ENCODE measurements at places on chromosomes 6 and 20.
A peak's percentile ranks its signal among the peaks of the same experiment; 100 is the strongest.

GRCh38 chr6:1856381-1856780 lies 246.7 kb downstream of the FOXC1 start:
- DNase-seq, result no peak

GRCh38 chr6:170106906-170107525 lies 183.9 kb downstream of the DLL1 start:
- DNase-seq, result no peak

DNA sequence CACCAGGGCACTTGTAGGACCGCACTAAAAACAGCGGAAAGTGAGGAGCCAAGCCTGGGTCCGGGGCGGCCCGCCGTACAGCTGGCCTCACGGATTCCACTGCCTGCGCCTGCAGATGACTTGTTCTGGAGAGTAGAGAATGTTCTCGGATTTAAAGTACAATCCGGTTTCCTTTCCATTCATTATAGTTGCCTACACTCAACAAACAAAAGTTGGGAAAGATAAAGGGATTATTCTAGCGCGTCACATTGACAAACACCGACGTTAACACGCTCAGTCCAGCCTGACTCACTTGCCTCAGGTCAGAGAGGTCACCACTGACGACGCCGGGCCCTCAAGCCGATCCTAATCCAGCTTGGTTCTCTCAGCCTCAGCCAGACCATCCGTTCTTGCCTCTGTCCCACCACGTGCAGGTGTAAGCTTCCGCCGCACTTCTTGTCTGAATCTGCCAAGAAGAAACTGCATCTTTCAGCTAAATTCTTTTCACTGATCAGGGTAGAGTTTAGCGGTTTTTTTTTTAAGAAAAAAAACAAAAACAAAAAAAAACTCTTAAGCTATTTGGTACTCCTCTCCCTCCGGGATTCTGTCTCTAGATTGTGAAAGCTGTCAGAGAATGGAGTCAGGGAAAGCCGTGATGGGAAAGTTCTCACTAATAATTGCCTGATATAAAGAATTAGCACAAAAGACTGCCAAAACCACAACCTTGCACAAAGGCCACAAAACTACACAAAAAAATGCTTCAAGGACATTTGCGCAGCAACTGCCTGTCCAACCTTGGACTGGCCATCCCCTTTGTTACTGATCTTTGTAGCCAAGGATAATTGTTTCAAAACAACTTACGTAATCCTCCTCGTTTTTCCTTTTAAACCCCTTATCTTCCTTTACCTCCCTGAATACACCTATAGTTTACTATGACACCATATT lies 1.1 kb upstream of the PHF10 start:
- DNase-seq, result no peak

- no peak for DNase-seq
These were observed 152.1 kb downstream of the KHDC1L start for GRCh38 chr6:73073238-73073637.

DNA sequence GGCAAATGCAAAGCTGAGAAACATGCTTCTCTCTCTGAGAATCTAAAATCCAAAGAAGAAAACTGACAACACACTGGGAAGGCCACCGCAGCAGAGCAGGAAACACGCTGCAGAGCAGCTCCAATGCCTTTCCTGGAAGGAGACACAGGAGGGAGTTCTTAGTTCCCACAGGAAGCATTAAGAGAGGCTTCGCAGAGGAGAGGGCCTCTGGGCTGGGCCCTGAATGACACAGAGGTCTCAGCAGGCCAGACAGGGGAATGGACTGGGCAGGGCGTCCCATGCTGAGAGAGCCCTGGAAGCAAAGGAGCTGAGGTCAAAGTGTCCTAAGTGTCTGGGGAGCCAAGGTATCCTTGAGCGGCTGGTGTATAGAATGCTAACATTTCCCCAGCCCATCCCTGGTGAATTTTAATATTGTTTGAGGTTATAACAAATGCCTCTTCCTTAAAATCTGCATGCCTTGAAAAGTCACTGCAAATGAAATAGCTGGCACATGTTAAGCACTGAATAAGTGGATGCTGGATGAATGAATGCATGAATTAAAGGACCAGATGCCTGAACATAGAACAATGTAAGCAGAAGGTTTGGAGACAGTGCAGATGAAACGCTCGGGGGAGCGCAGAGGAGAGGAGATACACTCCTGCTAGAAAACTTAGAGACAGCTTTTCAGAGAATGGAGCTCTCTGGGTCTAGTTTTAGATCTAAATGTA lies 110.0 kb upstream of the SYNDIG1 start:
- DNase-seq, result no peak

GRCh38 chr6:148997865-148998264 lies 251.0 kb downstream of the UST start:
- DNase-seq, result no peak

GRCh38 chr6:116651916-116652315 lies 16.6 kb downstream of the ZUP1 start:
- no peak for DNase-seq

GRCh38 chr6:135411339-135411738 lies 86.2 kb downstream of the AHI1 start:
- no peak for DNase-seq

DNA sequence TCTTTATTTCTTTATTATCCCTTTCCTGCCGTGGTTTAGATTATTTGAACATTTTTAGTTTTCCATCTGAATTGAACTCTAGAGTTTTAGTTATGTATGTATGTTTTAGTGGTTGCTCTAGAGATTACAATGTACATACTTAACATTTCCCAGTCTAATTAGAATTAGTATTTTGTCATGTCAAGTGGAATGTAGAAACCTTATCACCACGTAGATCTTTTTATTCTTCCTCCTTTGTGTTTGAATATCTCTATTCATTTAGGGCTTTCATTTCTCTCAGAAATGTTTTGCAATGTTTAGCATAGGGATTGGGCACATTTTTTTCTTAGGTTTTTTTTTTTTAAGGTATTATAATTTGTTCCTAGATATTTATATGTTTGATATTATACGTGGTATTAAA lies 73.1 kb upstream of the EZR start:
- DNase-seq, result no peak

- no peak for DNase-seq
These were observed 82.2 kb upstream of the SLC2A12 start for GRCh38 chr6:134134654-134135053.

- DNase-seq, result no peak
These were observed 95.9 kb upstream of the SPACA1 start for GRCh38 chr6:87951751-87952150.

- no peak for DNase-seq
These were observed 113.8 kb downstream of the TAF4 start for GRCh38 chr20:61951695-61952533.

- DNase-seq, result no peak
These were observed 195.9 kb downstream of the TENT5A start for GRCh38 chr6:81556551-81556950.

- DNase-seq, result no peak
These were observed 42.2 kb upstream of the OSTM1 start for GRCh38 chr6:108116546-108117426.

DNA sequence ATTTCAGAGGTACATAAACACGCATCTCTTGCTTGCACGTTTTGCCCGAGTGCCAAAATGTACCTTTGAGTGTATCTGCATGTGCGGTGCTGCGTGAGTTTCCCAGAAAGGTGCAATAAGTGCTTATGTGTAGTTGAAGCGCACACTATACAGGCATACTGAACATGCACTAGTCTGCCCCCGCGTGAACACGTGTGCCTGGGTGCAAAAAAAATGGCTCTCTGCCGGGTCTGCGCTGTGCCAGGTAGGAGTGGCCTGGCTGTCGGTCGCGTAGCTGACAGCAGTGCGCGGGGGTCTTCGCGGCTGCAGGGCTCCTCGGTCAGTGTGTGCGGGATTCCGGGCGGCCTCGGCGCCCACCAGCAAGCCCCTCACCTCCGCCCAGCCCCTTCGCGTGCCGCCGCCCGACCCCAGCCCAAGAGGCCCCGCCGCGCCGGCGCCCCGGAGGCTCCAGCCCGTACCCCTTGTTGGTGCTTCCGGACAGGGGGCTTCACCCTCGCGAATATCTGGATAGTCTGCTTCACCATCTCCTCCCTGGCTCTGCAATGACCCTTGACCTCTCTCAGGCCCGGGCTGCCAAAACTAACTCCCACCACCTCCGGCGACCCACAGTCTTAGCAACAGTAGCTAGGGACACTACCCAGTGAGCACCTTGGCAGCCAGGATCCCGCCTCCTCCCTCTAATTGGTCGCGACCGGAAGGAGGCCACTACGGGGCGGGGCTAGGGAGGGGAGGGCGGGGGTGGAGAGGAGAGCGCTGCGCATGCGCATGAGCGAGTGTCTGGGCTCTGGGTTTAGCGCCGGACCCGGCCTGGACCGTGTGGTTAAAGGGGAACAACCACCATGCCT lies at the start of gene KIF6:
TSS of gene KIF6 (minus strand) at position 622 of the 845 bp plus-strand sequence. CDS start at position 524, 98 bp downstream.
- peak; percentile 89 for DNase-seq

DNA sequence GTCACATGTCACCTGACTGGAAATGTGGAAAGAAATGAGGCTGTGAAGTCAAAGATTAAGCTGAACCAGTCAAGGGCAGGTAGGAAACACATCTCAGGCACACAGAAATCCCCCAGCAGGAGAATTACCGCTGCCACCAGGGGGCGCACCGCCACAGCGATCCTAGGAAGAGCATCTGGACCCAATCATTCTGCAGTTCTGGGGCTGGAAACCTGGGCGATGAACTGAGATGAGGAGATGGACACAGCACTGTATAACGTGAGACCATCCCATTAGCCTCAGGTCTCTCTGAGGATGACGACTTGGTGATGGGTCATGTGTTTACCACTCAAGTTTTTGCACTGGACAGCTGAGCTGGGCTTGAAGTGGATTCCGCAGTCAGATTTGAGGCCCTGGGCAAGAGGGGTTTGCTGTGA lies 6.5 kb upstream of the SLC24A3 start:
- peak; percentile 66 for DNase-seq

GRCh38 chr6:143634486-143634885 lies 43.3 kb upstream of the PHACTR2 start:
- no peak for DNase-seq

DNA sequence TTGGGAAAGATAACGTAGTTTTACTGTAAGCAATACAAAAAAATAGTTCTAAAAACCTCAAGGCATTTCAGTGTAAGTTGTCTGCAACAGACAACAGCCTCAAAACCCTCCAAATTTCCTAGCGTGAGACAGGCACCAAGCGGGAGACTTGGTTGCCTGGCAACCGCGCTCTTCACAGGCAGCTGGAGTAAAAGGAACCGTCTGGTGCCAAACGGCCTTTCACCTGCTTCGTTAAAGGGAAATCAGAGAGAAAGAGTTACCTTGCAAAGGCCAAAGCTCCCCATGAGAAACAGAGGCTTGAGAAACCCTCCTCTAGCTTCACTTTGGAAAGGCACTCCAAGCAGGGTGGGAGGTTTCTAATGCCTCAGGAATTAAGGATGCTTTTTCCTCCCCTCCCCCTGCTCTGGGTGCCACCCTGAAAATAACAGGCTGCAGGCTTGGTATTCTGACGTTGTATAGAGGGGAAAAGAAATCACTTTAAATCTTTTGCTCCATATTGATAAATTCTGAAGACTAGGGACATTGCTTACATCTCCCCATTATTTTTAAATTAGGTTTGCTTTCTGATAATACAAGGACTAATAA lies 129.7 kb upstream of the UFL1 start:
- DNase-seq, result peak; percentile 13

- no peak for DNase-seq
These were observed 200.3 kb downstream of the ANKRD60 start for GRCh38 chr20:58028123-58028522.

Measured in activated CD4-positive, alpha-beta T cell treated with anti-CD3 and anti-CD28 coated beads, Interleukin-2, amount 50 U/mL, for 16 hours (primary cell).